Stimulated activated CD4-positive, alpha-beta T cell treated with anti-CD3 and anti-CD28 coated beads, TNF-alpha, amount 100 ng/mL, for 4 hours (primary cell): ENCODE measurements at places on chromosomes 3 and 15.

- no peak for DNase-seq
Measured at GRCh38 chr15:93920204-93920603, 311.2 kb upstream of the MCTP2 start.

DNA sequence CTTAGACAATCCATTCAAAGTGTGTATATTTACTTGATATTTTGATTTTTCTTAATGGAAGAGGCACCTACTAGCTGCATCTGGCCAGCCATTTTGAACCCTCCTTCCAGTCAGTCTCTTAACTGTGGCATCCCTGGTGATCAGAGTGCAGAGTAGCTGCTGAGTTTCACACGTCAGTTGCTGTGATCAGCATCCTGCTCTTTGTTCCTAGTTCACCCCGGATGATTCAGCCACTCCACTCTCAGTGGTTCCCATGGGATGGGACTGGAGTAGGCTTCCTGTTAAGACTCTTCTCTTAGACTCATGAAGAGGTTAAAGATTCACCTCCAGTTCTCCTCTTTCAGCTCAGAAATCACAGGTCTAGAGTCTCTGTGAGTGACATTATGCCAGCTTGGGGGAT lies 75.8 kb downstream of the STXBP5L start:
- no peak for DNase-seq

GRCh38 chr3:69540706-69541581 lies 155.1 kb upstream of the FRMD4B start:
- no peak for DNase-seq

- DNase-seq, result no peak
Measured at GRCh38 chr3:65783117-65783516, 255.6 kb downstream of the MAGI1 start.

- DNase-seq, result no peak
Measured at GRCh38 chr3:112482675-112483074, 16.6 kb downstream of the BTLA start.

GRCh38 chr15:32704395-32704981 lies 13.3 kb upstream of the GREM1 start:
- DNase-seq, result no peak

- DNase-seq, result no peak
Measured at GRCh38 chr15:69810431-69811354, 287.0 kb downstream of the TLE3 start.

GRCh38 chr3:102676424-102676823 lies 241.6 kb downstream of the ZPLD1 start:
- DNase-seq, result no peak

GRCh38 chr3:71543371-71544016 lies 40.0 kb downstream of the FOXP1 start:
- no peak for DNase-seq

- no peak for DNase-seq
Measured at GRCh38 chr15:51621155-51621765, 1.3 kb downstream of the DMXL2 start.

DNA sequence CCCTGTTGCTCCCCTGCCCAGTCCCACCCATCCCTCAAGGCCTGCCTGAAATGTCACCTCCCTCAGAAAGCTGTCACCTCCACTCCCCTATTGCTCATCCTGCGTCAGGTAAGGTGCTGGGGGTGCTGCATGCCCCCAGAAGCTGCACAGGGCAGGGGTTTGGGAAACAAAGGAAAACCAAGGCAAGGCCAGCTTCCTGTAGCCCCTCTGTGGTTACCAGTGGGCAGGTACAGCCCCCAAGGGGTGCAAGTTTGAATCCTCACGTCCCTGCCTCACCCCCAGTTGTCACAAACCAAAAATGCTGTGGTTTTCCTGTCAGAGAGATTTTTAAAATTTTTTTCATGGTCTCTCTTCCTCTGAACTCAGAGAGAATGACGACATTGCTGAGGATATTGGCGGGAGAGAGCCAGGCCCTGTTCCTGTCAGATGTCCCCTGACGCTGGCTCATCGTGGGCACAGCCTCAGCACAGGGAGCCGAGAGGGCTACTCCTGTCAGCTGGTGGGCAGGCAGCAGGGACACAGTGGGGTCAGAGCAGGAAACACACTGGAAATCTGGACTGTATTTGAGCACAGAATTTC lies 27.0 kb downstream of the PSTPIP1 start:
- no peak for DNase-seq

DNA sequence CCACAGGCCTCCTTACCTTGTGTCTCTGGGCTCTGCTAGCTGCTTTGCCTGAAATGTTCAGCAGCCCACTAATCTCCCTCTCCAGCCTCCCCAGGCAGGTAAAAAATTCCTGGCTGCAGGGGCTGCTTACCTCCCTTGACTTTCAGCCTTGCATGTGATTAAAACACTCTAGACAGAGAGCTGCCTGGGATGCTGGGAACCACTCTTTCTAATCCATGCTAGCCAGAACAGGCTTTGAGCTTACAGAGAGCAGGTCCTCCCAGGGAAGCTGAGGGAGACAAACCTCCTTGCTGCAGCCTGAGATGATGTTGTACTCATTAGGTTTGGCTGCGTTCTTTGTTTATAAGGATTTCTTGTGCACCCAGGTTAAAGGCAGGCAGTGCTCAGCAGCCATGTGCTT lies 33.7 kb upstream of the LIPC start:
- DNase-seq, result no peak

GRCh38 chr15:52112203-52112750 lies 298 bp downstream of the BCL2L10 start:
- DNase-seq, result no peak

- DNase-seq, result no peak
Measured at GRCh38 chr3:139646512-139646911, 31.3 kb downstream of the NMNAT3 start.

- DNase-seq, result no peak
Measured at GRCh38 chr3:44321335-44321734, 17.2 kb upstream of the TCAIM start.

DNA sequence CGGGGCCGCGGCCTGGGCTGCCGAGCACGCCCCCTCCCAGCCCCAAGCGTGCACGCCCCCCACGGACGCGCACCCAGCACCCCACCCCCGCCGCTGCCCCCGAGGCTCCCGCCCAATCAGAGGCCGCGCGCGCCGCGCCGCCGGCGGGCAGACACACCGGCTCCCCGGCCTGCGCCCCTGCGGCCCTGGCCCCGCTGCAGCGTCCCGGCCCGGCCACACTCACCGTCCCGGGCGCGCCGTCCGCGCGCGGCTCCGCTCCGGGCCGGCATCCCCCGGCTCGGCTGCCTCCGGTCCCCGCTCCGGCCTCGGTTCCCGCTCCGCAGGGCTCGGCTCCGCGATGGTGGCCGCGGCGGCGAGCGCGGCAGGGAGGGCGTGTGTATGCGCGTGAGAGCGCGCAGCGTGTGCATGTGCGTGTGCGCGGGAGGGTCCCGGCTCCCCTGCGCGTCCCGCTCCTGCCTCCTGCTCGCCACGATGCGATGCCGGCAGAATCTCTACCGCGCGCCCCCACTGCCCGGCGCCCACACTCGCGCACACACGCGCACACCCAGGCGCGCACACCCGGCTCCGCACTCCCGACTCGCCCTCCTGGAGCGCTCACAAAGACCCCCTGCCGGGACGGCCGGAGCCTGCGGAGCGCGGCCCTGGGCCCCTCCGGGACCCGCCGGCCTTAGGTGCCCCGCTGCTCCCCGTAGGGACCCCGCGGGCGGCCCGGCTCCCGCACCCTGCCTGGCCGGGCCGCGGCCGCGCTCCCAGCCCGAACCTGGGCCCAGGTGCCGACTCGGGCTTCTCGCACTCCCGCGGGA lies 186.5 kb upstream of the LINGO1 start:
- no peak for DNase-seq

DNA sequence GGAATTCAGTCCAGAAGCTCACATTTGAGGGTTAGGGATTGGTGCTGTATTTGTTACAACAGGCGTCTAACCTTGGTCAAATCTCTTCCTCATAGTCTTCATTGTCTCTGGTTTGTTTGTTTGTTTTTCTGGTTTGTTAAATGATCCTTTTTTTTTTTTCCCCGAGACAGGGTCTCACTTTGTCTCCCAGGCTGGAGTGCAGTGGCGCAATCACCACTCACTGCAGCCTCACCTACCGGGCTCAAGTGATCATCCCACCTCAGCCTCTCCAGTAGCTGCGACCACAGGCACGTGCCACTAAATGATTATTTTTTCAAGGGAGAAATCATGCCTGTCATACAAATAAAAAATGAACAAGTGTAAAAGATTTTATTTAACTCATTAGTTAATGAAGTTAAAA lies 14.3 kb upstream of the ADPGK start:
- DNase-seq, result no peak

DNA sequence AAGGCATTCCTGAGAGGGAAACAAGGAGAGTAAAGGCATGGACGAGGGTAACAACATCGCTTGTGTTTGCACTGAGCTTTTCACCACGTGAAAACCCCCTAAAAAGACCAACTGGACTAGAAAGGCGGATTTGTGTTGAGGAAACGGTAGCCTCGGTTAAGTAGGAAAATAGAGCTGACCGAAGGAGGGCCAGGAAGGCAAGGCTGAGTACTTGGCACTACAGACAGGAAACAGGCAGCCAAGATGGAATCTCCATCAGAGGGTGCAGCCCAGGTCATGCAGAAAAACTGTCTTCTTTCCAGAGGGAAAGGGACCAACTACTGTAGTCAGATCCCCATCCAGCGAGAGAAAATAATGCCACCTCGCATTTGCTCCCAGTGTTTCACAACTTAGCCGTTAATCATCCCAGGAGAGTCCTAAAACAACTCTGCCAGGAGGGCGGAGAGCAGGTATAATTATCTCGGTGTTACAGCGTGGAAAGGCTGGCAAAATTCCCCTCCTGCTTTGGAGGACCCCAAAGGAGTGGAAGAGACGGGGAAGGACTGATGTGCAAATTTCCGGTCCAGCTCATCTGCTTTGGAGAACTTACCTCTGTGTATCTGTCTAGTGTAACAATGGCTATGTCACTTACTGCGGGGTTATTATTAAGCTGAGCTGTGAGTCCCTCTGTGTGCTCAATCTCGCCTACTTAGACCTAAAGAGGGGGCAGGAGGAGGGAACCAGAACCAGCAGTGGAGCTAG lies 77.2 kb downstream of the MYO1E start:
- no peak for DNase-seq

- no peak for DNase-seq
Measured at GRCh38 chr15:38019066-38019465, 84.6 kb downstream of the TMCO5A start.

DNA sequence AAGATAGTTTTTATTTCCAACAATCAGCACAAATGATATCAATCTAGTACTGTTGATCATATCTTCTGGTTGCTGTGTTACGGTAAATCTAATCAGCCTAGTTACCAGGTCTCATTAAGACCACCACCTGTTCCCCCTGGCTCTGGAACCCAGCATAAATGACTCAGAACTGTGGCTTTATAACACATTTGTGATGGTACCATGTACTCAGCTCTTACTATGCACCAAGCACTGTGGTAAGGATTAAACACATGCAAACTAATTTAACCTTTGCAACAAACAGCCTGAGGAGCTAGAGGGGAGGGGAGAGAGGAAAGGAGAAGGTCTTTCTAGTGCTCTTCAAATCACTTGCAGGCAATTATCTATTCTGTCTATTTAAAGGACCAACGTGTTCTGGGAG lies 173.9 kb upstream of the LMCD1 start:
- no peak for DNase-seq

DNA sequence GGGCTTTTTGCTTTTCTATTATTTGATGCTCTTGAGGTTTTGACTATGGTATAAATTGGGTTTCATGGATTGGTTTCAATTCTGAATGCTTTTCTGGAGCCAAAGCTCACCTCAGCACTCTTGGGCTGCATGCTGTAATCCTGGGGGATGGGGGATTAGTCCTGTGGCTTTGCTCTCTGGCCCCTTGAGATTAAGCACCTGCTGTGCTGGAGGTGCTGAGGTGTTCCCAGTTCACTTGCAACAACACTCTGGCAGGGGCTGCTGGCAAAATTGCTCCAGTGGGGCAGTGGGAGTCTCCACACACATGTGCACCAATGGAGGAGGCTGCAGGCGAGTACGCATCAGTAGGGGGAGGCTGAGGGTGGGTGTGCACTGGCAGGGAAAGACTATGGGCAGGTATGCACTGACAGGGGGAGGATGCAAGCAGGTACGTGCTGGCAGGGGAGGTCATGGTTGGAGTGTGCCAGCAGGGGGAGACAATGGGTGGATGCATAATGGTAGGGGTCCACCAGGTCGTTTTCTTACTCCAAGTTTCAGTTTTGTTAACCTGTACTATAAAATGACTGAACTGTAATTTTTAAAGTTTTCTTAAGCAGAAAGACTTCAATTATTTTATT lies 489.2 kb downstream of the FGF12 start:
- DNase-seq, result no peak

GRCh38 chr3:74271541-74271940 lies 342.9 kb downstream of the CNTN3 start:
- DNase-seq, result no peak

DNA sequence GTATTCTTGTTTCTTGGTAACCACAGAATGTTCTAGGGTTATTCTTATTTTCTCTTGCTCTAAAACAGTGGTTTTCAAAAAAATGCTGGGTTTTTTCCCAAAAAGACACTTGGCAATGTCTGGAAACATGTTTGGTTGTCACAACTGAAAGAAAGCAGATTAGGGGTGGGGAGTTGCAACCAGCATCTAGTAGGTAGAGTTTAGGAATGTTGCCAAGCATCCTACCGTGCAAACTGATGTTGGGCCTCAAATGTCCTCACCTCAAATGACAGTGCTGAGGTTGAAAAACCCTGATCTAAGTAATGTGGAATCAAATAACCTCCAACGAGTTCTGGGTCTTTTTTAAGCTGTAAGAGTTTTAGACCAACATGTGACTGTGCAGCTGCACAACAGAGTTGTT lies 270.5 kb upstream of the STT3B start:
- no peak for DNase-seq

GRCh38 chr3:171239757-171240503 lies 213.4 kb upstream of the SLC2A2 start:
- no peak for DNase-seq

DNA sequence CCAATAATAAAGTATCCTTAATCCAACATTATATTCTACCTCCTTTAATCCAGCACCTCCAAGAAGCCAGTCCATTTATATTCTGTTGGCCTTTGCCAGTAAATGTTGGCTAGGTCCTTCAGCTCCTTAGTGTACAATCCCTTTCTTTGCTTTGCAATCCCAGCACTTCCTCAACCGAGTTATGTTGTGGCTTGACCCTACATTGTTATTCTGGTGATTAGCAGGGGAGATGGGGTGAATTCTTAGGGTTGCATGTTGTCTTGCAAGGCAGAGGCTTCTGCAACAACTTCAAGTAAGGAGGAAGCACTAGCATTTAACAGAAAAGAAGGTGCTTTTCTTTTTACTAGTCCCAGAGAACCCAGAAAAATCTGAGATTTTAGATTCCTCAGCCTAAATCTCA lies 127.2 kb downstream of the CD47 start:
- no peak for DNase-seq

GRCh38 chr3:120144267-120144666 lies 50.0 kb upstream of the GSK3B start:
- DNase-seq, result no peak

GRCh38 chr3:14467814-14468620 lies 65.6 kb downstream of the SLC6A6 start:
- no peak for DNase-seq

GRCh38 chr3:139454346-139454745 lies 22.0 kb downstream of the RBP2 start:
- no peak for DNase-seq

DNA sequence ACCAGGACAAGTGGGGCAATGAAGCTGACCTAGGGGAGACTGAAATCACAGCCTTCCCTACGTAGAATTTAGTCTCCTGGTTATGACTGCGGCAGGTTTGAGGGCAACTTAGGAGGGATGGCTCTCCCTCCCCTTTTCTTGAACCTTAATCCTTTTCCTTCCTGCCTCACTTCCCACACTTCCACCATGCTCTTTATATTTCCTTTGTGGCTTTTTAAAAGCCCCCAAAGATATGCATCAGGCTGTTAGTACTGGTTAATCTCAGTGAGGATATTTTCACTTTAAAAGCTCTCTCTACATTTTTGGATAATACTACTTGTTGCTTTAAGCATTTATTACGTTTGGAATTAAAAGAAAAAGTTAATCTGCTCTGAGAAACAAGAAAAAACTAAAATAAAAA lies 339.2 kb downstream of the SOX2 start:
- no peak for DNase-seq
